Lower leg skin (tissue), 4 donors: ENCODE measurements at places on chromosomes 3 and 15.

- DNase-seq: no peak
These were observed 132.3 kb upstream of the ADPGK start for GRCh38 chr15:72915843-72916242.

GRCh38 chr15:76345880-76346668 is 9.5 kb downstream of the ISL2 start:
- DNase-seq: no peak

DNA sequence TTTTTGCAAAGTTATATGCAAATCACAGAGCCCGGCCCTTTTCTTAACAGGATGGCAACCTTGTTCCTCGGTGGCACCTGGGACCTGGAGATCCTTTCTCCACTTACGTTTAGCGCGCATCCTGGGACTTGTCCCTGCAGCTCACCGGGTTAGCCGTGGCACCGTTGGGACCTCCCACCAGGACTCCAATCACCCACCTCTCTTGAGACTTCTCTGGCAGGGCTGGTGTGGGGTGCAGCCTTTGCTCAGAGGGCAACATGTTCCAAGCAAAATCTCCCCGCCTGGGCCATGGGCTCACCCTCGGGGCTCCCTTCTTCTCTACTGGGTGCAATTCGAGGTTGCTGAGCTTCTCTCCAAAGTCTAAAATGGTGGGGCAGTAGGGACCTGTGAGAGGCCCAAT is 211.9 kb upstream of the UMPS start:
- DNase-seq: no peak

DNA sequence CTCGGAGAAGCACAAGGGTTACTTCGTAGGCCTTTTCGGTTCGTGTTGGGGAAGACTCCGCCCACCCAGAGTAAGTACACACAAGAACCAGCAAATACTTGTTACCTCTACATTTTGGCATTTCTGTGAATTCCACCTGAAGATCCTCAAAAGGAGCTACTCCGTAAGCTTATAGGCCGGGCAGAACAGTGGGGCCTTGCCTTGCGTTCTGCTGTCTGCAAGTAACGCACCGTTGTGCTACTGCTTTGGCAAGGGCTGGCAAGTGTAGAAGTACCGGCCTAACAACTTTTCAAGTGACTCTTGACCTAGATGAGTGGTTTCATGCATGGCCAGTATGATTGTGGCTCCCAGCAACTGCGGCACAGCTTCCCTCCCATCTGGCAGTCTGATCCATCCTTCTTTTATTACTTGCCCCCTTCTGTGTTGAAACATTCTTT is 6.4 kb upstream of the DNAAF4 start:
- no peak for DNase-seq
